Stimulated activated CD4-positive, alpha-beta T cell treated with anti-CD3 and anti-CD28 coated beads, Interleukin-4, amount 100 ng/mL, for 1 hour (primary cell): ENCODE measurements at places on chromosomes 5 and 9.

- no peak for DNase-seq
Measured at GRCh38 chr5:99000876-99001275, 72.1 kb upstream of the CHD1 start.

DNA sequence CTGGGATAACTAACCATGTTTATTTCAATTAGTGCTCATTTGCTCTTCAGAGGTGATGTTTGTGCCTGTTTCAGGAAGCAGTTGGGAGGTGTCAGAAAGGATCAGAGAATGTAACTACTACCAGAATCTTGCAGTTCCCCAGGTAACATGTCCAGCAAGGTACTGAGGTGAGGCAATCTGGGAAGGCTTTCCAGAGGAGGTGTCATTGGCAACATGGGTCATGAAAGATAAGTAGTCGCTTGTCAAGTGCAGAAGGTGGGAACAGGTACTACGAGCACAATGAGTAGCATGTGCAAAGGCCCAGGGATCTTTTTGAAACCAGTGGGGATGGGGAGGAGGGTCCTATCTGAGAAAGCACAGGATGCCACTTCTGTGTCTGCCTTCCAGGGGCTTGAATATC, 4.8 kb downstream of the SMIM23 start:
- no peak for DNase-seq

- no peak for DNase-seq
Measured at GRCh38 chr5:90898326-90899013, 339.9 kb downstream of the ADGRV1 start.

GRCh38 chr5:116573702-116574366, 789 bp downstream of the SEMA6A start:
- DNase-seq = no peak

- DNase-seq = no peak
Measured at GRCh38 chr5:143751342-143751741, 60.6 kb upstream of the HMHB1 start.

GRCh38 chr9:89204801-89205200, 26.2 kb upstream of the SHC3 start:
- no peak for DNase-seq

DNA sequence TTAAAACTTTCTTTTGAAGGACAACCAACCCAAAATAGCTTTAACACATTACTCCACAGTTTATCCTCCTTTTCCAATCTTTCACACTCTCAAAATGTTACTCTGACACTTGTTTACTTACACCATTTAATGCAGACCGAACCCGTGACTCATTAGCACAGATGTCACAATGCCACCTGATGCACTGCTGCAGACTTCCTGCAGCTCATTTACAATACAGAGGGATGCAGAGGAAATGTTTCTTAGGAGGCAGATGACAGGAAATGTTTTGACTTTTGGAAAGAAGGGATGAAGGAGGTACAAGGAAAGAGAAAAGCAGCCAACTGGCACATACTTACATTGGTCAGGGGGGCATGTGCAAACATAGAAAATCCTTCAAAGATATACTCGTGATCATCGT, 39.0 kb downstream of the DROSHA start:
- DNase-seq = no peak

DNA sequence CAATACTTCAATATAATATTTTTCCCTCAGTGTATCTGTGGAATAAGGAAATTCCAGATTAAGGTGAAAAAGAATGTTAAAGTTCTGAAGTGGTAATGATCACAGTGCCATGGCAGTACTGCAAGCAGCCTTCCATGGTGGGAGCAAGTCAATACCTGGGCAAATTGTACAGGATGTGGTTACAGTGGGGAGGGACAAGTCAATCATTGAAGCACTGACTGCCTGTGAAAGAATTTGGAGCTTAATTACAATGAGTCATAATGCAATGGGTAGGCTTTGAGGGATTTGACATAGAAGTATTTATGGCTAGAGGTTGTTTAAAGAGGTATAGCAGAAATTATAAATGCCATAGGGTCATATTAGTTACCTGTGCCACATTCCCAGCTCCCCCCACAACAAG, 786.5 kb upstream of the ACO1 start:
- no peak for DNase-seq

DNA sequence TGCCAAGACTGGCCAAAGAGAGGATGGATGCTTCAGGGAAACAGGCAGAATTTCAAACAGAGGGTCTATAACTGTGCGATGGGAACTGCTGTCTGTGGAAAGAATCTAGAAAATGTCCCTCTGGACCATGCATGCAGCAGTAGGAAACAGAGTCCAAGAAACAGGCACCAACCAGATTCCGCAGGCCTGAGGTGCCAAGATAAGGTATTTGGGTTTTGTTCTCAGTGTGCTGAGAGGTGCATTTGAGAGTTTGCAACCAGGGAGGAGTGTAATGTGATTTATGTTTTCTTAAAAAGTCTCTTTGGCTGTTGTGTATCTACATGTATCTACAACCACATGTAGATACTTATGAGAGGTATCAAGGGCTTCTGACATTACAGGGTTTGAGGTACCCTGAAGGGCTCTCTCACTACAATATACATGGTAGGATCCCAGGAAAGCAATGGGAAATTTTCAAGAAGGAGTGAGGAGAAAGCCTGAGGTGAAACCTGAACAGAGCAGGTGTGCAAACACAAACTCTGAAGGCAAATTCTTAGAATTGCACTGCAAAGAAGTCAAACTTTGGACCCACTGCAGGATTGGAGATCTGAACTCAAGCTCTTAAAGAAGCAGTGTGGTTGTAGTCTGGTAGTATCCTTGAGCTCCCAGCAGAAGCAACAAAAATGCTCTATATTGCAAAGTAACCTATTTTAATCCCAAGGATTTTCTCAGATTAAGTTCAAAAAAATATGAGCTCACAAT, 182.8 kb upstream of the NFIL3 start:
- DNase-seq = no peak

DNA sequence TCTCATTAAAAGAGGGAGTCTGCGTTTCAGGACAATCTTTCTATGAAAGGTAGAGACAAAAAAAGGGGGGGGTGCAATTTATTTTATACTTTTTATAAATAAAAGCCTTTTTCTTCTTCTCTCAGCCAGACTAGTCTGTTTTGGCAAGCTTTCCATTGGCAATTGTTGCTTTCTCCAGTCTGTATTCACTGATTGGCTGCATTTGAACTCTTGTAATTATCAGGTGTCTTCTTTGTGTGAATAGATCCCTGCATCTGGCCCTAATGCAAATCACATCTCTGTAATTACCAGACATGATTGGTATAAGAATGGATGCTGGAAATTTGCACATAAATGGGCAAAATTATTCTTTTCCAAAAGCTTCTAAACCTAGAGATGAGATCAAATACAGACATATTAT, 7.6 kb upstream of the EQTN start:
- DNase-seq = no peak

- DNase-seq = no peak
Measured at GRCh38 chr5:127878174-127878750, 175.1 kb downstream of the CCDC192 start.

GRCh38 chr9:127866535-127866934, 10.9 kb downstream of the AK1 start:
- DNase-seq = no peak

GRCh38 chr9:37949576-37949975, 45.6 kb upstream of the SLC25A51 start:
- DNase-seq = no peak

- DNase-seq = peak; percentile 4
Measured at GRCh38 chr9:88533951-88534455, 975 bp upstream of the NXNL2 start.

GRCh38 chr5:2132497-2132847, 249.7 kb upstream of the IRX4 start:
- no peak for DNase-seq

DNA sequence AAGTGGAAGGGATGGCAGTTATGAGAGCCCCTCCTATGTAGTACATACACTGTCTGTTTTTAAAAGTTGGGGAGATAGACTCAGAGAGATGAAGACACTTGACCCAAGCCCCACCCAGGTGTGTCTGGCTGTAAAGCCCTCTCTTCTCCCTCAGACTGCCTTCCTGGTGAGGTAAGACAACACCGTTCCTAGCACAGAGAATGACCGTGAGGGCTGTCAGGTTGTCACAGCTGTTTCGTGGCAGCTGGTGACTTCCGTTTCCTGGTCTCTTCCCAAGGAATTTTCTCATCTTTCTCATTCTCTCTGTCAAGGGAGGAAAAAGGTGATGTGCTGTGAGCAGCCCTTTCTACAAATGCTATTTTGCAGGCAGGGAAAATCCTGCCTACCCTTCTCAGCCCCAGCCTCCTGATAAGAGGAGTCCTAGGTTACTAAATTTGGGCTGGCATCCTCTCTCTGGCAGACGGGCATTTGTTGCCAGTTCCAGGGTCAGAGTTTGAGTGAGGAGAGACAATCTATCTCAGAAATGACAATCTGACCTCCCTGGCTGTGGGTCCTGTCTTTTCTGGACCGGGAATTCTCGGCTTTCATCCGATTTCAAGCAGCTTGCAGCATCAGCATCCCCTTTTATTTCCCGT, 263.5 kb upstream of the PANK3 start:
- no peak for DNase-seq

GRCh38 chr9:121143771-121144170, 57.9 kb downstream of the RAB14 start:
- no peak for DNase-seq

GRCh38 chr5:120306303-120306702, 157.8 kb upstream of the PRR16 start:
- no peak for DNase-seq

DNA sequence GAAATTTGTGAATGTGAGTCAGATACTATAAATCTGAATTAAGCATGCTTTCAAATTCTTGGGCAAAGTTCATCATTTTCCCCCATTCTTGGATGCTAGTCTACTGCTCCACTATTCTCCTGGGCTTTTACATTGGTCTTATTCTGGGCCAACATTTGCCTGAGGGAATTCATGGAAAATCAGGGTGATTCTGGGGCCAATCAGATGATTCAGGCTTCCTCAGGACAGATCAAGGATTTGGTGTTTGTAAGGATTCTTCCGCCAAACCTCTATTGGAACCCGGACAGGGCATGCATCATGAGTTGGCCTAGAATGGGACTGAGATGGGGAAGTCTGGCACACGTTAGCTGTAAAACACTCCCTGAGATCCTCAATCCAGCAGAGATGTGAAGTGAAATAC, 113.8 kb downstream of the MEF2C start:
- no peak for DNase-seq

GRCh38 chr9:109940561-109940960, 160.6 kb downstream of the PALM2AKAP2 start:
- DNase-seq = no peak

- DNase-seq = no peak
Measured at GRCh38 chr9:13064676-13065075, 214.8 kb downstream of the MPDZ start.

DNA sequence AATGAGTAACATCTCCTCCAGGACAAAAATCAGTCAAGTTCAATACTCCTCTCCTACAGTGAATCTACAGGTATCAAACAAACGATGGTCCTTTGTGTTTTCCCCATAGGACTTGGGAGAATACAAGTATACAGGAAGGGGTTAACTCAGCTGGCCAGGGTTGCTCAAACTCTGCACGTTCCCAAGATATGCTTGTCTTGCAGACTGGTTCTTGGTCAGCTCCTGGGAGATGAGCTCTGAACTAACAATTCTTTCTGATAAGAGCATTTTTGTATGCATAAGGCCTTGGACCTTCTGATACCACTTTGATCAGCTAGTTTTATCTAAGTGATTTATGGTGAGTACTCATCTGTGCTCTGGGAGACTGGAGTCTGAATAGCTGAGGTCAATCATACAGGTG, 42.1 kb downstream of the LOX start:
- no peak for DNase-seq

GRCh38 chr5:133612249-133612860, at the start of gene FSTL4:
Gene FSTL4, minus strand, starts transcription at chr5:133612541.
- DNase-seq = peak; percentile 35

DNA sequence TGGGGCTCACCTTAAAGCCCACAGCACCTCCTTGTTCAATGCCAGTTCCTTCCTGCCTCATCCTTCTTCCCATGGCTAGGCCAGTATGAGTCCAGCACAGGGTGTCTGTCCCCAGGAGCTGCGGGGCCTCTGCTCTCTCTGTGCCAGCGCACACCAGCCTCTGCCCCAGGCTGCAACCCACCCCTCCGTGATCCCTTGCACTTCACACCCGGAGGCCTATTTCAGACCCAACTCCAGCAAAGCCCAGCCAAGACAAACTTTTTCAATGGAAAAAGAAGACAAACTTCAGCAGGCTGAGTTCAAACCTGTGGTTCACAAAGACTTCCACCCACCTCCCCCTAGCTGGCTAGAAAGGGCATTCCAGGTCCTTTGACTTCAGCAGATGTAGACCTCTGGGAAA, 56.2 kb upstream of the OTULINL start:
- no peak for DNase-seq

GRCh38 chr5:150609843-150610584, 30.4 kb upstream of the SYNPO start:
- DNase-seq = no peak

DNA sequence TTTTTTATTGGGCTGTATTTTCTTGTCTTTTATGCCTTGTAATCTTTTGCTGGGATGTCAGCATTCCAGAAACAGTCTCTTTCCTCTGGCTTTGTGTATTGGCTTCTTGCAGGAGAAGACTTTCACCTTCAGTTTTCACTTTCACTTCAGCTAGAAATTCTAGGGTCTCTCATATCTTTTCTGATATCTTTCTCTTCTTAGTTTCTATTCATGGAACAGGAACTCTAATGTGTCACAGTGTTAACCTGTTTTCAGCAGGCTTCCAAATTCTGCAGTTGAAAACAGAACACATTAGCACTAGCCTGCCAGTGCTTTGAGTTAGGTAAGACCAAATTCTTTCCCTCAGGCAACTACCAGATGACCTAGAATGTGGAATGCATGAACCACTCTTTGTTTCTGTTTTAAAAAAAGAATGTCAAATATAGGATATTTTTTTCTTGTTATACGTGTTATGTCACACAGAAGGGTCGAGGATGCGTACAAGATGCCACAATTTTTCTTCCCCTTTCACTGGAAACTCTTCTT, 164.7 kb downstream of the TUSC1 start:
- no peak for DNase-seq

DNA sequence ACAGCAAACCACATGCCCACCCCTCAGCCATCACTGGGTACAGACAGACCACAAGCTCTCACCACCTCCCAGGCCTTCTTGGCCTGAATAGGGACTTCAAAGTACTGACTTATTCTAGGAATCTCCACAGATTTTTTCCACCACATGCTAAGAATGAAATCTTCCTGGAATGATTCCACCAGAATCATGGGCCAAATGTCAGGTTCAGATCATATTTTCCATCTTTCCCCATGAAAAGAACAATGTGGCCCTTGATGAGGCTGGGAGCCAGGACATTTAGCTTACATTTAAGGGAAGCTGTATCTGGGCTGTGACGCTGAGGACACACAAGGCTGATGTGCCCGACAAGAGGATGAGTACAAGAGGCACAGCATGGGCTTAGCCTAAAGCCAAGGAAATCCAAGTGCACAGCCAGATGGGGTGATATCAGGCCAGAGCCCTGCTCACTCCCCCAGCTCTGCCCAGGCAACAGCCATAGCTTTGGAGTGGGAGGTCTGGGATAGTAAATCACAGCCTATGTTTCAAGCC, 28.1 kb downstream of the ACSL6 start:
- no peak for DNase-seq
